ENCODE measurements at places on chromosomes 3 and 15.

DNA sequence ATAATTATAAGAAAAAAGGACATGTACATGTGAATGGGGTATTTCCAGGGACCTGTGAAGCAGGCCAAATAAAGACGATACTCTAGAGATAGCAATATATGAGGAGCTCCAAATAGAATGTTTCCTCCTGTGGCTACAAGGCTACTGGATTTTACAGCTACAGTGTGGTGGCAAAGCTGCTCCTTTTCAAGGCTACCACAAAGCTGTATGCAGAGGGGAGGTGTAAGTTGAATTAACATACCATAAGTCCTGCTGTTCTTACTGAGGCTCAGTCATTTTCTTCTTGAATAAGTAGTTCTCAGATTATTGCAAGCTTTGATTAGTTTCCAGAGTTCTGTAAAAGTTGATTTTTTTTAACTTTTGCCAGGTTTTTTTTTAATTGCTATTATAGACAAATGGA, 1184.6 kb upstream of the EPHA6 start:
- no peak for DNase-seq

DNA sequence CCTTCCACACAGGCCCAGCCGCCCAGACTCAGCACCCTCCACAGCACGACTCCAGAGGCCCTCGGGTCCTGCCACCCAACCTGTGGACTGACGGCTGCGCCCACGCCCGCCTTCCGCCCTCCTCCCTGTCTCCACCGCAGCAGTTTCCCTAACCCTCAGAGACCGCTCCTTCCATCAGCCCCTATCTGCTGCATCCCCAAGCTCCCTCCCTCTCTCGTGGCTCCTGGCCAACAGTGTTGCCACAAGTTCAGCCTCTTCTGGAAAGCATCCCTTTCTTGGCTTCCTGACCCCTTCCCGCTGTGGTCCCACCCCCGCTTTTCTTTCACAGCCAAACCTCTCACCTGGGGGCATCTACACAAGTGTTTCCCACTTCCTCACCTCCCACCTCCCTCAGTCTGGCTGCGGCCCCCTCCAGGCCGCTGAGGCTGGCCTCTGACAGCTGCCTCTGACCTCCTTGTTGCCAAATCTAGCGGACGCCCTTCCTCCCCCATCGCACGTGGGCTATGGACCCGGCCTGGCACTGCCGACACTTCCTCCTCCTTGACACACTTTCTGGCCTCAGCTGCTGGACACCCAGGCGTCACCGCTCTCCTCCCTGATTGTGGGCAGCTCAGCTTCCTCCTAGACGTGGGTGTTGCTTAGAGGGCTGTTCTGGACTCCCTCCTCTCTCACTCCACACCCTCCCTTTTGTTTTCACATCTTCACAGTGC, 168.8 kb upstream of the TLE3 start:
- no peak for DNase-seq

- DNase-seq, result no peak
These were observed 345.3 kb downstream of the WDR72 start for GRCh38 chr15:53414167-53414566.

GRCh38 chr3:122183521-122183892, at the start of gene CASR:
TSS of gene CASR (plus strand) at chr3:122183668. CDS start at chr3:122254190, 70,522 bp downstream.
- DNase-seq, result no peak

DNA sequence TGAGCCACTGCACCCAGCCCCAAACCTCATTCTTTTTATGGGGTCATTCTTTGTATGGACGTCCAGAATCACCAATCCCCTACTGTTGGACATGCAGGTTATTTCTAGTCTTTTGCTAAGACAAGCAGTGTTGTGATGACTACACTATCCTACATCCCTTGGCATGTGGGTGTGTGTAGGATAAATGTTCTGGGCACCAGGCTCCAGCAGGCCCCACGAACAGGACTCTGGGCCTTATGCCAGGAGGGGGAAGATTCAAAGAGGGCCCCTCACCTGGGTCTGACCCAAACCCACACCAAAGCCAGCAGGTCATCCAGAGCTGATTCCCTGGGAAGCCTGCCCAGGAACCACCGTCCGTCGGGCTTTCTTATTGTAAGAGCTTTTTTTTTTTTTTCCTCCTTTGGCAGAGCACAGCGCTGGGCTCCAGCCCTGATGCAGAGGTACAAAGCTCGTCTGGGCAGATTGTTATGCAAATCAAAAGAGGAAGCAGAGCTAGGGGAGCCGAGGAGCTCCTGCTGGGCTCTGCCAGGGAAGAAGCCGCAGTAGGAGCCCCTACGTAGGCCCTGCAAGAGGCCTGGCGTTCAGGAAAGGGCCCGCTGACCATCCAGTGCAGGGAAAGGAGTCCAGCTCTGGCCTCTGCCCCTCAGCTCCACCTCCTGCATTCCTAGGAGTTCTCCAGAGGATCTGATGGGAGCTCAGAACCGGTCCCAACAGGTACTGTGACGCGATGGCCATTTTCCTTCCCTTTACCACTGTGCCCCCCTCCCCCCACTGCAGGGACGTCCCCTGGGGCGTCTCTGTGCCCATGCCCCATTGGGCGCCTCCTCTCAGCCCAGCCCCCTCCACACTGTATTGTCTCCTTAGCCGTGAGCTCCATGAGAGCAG, 29.0 kb upstream of the FURIN start:
- no peak for DNase-seq

GRCh38 chr3:164927728-164928127, 150.6 kb downstream of the SI start:
- no peak for DNase-seq

DNA sequence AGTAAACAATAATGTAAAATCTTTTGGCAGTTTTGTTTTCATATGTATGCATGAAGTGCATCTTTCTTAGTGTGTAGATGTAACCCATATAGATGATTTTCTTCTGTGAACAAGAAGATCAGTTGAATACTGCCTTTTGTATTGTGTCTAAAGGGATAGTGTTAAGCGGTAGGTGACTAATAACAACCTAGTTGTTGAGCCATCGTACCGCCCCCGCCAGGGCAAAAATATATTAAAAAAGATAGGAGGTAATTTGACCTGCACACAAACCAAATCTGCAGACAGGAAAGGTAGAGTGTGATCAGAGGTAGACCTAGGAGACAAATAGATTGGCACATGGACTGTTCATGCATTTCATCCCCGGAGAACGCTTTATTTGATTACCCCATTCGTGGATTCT, 3.3 kb upstream of the GMNC start:
- DNase-seq, result no peak

- DNase-seq, result no peak
These were observed 16.9 kb downstream of the CD47 start for GRCh38 chr3:108073764-108074431.

- DNase-seq, result no peak
These were observed 153.8 kb downstream of the IGF1R start for GRCh38 chr15:98802187-98802586.

DNA sequence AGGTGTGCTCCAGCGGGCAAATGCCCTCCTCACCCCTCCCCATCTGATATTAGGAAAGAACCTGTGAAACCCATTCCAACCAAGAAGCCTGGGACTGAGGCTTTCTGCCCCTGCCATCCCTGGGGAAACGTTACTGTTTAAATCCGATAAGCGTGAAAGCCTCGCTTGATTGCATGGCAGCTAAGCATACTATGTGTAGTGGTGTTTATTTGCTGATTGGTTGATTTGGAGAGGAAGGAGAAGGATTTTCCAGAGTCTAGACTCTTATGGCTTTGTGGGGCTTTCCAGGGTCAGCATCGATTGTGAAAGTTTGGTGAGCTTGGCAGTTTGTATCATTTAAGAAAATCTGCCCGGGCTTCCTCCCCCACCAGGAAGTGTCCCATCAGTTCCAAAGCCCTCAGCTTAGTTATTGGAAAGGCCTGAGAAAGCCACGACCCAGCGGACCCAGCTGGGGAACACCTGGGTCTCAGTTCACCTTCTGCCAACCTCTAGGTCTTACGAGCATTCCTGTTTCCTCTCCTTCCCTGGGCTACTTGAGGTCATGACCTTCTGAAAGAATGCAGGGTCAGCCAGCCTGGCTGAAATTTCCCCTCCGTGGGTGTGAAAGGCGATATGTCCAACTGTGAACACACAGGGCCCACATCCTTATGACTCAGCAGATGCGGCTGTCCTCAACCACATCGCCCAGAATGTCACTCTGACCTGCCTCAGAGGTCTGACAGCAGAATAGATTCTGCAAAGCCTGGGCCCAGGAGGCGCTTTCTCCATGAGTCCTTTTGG, 62.8 kb upstream of the HERC1 start:
- DNase-seq, result no peak

DNA sequence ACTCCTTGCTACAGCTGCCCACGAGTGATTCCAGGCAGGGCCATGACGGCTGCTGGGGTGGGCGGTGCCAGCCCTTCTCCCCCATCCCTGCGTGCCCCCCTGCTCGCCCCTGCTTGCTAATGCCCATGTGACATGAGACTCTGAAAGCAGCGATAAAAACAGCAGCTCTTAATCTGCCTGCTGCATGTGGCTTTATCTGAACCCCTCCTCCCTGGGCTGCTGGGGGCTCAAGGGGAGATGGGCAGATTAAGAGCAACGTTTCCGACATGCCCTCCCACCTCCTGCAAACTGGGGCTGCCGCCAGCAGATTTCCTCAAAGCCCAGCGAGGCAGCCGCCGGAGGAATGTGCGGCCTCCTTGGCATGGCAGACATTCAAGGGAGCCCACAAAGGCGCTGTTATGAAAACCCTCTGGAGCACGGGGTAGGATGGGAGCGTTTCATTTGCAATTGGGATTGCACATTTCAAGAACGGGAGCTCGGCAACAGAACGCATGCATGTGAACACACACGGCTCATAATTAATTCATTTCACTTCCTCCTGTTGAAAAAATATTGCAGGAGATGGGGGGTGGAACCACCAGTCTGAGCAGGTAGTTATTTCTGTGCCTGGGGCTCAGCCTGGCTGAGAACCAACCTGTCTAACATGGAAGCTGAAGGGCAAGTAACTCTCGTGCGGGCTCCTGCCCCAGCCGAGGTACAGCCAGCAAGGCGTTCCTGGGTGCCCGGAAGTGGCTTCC, 504.2 kb upstream of the PROK2 start:
- DNase-seq, result no peak

- DNase-seq, result no peak
These were observed 68.8 kb downstream of the TCF12 start for GRCh38 chr15:56987286-56987685.
